Breast epithelium (tissue), 4 donors: ENCODE measurements at places on chromosomes 12 and 14.

DNA sequence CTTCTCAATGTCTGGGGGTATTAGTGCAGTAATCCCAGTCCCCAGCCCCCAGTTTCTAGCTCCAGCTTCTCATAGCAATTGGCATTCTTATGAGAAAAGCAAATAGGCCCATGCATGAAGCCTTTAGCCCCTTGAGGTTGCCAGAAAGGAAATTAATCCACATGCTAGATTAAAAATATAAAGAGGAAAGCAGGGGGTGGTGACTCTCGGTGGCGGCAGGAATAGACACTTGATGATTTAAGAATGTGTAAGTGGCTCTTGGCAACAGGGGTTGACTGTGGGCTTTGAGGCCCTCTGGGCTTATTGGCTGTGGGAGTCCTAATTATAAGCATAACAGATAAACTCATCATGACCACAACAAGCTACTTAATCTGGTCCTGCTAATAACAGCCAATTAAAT lies 1367.3 kb upstream of the FLRT2 start:
- no peak for DNase-seq
- no peak overlapping the region for H3K27ac ChIP-seq
- H3K4me1 ChIP-seq: no peaks in the 10 kb centered on the region
- no peak overlapping the region for H3K4me3 ChIP-seq
- H3K36me3 ChIP-seq: no peaks in the 10 kb centered on the region

DNA sequence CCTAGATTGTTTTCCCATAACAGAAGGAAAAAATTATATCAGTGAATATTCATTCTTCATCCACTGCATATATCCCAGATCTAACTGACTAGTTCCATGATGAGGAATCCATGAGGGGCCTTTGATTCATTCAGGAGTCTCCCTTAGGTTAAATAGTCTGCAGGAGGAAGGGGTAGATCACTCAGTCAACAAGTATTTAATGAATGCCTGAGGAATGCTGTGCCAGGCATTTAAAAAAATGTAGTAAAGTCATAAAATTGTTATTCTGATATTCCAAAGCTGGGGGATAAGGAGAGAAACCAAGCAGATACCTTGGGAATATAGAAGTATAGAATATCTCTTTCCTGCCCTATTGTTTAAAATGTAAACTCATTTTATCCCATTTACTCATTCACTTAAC lies 216.2 kb upstream of the CAND1 start:
- no peak overlapping the region for H3K4me3 ChIP-seq
- H3K27me3 ChIP-seq: no peaks in the 10 kb centered on the region
- no peak for DNase-seq
- H3K4me1 ChIP-seq: no peaks in the 10 kb centered on the region
- H3K36me3 ChIP-seq: no peaks in the 10 kb centered on the region

GRCh38 chr14:67589204-67589770 lies 10.8 kb downstream of the PIGH start:
- H3K27me3 ChIP-seq: no peaks in the 10 kb centered on the region
- H3K4me3 ChIP-seq: no peak overlapping the region
- H3K4me1 ChIP-seq: no peaks in the 10 kb centered on the region
- DNase-seq: no peak

DNA sequence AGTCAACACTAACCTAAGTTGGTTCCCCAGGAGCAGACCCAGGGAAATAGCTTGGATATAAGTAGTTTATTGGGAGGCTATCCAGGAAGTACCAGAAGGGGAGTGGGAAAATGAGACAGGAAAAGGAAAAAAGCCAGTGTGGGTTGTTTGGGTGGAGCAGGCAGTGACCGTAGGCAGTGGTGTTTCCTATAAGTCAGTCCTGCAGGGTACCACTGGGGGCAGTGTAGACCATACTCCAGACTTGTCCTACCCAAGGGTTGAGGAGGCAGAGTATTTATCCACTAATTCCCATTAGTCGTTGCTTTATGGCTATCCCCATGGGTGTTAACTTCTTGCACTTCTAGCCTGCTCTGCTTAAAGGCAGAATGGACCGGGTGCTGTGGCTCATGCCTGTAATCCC lies 6.4 kb upstream of the CCDC60 start:
- no peak overlapping the region for H3K27ac ChIP-seq
- no peaks in the 10 kb centered on the region for H3K36me3 ChIP-seq
- peaks cover 15% of the 10 kb centered on the region for H3K27me3 ChIP-seq
- no peak overlapping the region for H3K4me3 ChIP-seq
- no peaks in the 10 kb centered on the region for H3K4me1 ChIP-seq

GRCh38 chr12:70176290-70176689 lies 66.9 kb upstream of the CNOT2 start:
- H3K36me3 ChIP-seq: no peaks in the 10 kb centered on the region
- no peak overlapping the region for H3K27ac ChIP-seq
- H3K4me3 ChIP-seq: no peak overlapping the region
- no peaks in the 10 kb centered on the region for H3K4me1 ChIP-seq

- H3K36me3 ChIP-seq: no peaks in the 10 kb centered on the region
- no peak overlapping the region for H3K4me3 ChIP-seq
- H3K27ac ChIP-seq: no peak overlapping the region
- no peak for DNase-seq
Measured at GRCh38 chr14:59199205-59199604, 10.7 kb downstream of the DAAM1 start.

DNA sequence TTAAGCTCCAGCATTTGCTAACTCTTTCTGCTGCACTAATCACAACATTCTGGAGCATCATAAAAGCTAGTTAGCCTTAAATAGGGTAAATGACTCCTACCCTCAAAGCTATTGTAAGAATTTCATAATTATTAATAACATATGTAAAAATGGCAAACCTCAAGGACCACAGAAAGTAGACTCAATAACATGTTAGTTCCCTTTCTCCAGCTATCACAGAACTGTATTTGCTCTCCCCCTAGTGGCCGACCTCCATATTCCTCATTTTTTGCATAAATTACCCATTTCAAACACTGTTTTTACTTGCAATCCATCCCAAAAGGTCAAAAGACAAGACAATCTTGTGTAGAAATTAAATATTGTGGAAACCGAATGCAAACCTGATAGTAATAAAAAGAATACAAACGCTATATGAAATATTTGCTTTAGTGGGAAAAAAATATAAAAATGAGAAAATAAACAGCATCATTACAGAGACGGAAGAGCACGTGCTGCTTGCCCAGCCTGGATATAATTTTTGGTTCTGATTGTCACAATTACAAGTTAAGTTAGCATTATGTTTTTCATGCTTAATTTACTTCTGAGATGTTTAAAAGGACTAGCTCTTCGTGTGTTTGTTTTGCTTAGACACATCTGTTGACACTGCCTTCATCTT lies 97.9 kb downstream of the RERGL start:
- H3K4me1 ChIP-seq: no peaks in the 10 kb centered on the region
- no peak overlapping the region for H3K4me3 ChIP-seq
- DNase-seq: no peak
- H3K27ac ChIP-seq: no peak overlapping the region
- H3K36me3 ChIP-seq: no peaks in the 10 kb centered on the region

- no peak for DNase-seq
- no peaks in the 10 kb centered on the region for H3K4me1 ChIP-seq
- H3K4me3 ChIP-seq: no peak overlapping the region
- no peaks in the 10 kb centered on the region for H3K27me3 ChIP-seq
Measured at GRCh38 chr12:121849665-121850064, 9.0 kb downstream of the HPD start.

DNA sequence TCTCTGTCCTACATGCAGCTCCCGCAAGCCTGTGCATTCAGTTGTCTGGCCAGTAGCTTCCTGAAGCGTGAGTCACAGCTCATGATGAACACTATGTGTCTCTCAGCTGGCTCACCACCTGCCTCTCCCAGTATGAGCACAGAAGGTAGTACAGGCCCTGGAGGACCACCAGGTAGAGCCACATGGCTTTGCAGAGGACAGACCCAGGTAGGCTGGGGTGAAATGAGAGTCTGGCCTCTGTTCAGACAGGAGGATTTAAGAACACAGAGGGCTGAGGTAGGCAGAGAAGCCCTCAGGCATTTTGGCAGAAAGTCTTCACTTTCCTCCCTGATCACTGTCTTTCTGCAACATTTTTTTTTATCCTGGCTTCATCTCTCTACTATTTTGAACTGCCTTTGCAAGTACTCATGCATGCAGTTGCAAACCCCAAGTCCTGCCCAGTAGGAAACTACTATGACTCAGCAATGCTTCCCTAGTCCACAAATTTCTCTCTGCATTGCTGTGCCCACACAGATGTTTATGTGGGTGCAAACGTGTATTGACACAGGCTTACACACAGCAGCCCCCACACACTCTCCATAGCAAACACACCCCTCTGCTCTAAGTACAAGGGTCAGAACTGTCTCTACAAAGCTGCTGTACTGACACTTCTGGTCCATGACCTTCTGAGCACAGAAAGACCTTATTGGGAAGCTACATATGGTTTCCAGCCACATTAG lies 7.2 kb upstream of the SDR9C7 start:
- no peaks in the 10 kb centered on the region for H3K36me3 ChIP-seq
- no peaks in the 10 kb centered on the region for H3K4me1 ChIP-seq
- no peaks in the 10 kb centered on the region for H3K27me3 ChIP-seq
- H3K4me3 ChIP-seq: no peak overlapping the region
- no peak for DNase-seq

- H3K4me3 ChIP-seq: no peak overlapping the region
- no peaks in the 10 kb centered on the region for H3K27me3 ChIP-seq
- DNase-seq: no peak
- no peaks in the 10 kb centered on the region for H3K36me3 ChIP-seq
Measured at GRCh38 chr14:87888136-87888999, 104.6 kb downstream of the GALC start.

DNA sequence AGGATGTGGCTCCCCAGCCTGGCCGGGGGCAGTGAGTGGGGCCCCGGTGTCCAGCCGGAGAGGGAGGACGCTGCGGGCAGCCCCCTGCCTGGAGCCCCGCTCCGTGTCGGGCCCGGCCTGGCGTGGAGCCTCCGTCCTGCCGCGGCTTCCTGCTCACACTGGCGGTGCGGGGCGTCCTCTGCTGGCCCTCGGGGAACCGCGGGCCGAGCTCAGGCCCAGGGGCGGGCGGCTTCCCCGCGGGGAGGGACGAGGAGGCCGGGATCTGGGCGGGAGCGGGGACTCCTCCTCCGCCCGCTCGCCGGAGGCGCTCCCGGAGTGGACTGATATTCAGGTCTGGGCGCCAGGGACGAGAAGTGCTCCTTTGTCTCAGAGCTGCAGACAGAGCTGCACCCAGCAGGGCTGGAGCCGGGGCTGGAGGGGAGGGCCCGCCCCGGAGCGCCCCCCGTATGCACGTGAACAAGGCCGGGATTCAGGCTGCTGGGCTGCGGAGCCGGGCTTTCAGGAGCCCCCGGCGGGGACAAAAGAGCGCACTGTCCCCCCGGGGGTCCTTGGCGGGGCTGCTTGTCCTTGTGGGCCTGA lies 2.2 kb downstream of the MMP17 start:
- peak overlapping the region; percentile 83 for H3K4me3 ChIP-seq
- no peaks in the 10 kb centered on the region for H3K36me3 ChIP-seq
- peaks cover 10% of the 10 kb centered on the region for H3K4me1 ChIP-seq
- peak overlapping the region; percentile 54 for H3K27ac ChIP-seq

- no peak overlapping the region for H3K4me3 ChIP-seq
- H3K27me3 ChIP-seq: no peaks in the 10 kb centered on the region
- no peaks in the 10 kb centered on the region for H3K4me1 ChIP-seq
- DNase-seq: no peak
- H3K27ac ChIP-seq: no peak overlapping the region
Measured at GRCh38 chr12:121189131-121189530, 20.8 kb upstream of the P2RX4 start.

DNA sequence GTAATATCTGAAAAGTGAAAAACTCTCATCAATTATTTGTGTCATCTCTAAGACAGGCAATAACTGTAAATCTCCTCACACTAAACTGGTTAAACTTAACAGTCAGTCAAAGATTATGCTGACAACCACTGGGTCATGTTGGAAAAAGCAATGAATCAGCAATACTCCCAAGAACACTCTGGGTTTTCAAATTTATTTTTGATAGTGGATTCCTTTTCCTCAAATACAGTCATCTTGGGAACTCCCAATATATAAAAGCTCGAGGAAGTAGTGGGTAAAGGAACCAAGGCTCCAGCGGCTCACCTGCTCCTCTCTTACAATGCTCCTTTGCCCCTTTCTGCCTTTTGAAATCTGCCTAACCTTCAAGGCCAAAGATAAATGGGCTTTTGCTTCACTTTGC lies 70.0 kb downstream of the ARMH4 start:
- H3K27ac ChIP-seq: no peak overlapping the region
- no peaks in the 10 kb centered on the region for H3K27me3 ChIP-seq
- no peaks in the 10 kb centered on the region for H3K36me3 ChIP-seq
- no peak for DNase-seq
- no peak overlapping the region for H3K4me3 ChIP-seq

DNA sequence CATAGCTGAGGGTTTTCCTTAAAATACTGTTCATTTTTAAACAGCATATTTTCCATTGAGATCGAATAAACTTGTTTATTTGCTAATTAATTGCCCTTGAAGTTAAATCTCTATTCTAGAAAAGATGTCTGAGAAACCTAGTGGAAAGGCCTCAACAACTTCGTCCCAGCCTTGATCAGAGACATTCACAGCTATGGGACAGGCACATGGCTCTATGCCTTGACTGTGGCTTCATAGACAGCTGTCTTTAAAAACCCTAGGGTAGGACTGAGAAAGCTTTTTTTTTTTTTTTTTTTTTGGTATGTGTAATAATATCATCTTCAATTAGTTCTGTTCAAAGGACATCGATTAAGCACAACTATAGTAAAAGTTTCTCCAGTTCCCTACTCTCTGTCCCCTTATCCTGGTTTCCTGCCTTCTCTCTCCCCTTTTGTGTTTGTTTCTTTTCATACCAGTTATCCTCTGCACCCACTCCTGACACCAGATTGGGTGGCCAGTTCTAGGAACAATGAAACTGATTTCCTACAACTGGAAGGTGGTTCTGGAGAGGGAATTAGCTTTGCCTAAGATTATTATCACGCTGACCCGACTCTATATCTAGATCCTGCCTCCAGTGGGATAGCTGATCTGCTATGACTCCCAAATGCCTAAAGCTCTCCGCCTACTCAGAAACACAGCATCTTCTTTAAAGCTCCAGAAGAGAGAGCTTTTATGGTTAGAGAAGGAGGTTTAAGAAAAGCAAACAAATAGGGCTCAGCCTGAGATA lies 20.3 kb downstream of the SOCS2 start:
- no peak for DNase-seq
- no peaks in the 10 kb centered on the region for H3K36me3 ChIP-seq
- peak overlapping the region; percentile 82 for H3K27ac ChIP-seq
- H3K4me3 ChIP-seq: peak overlapping the region; percentile 12

- no peak overlapping the region for H3K27ac ChIP-seq
- no peak for DNase-seq
- no peaks in the 10 kb centered on the region for H3K36me3 ChIP-seq
- H3K4me3 ChIP-seq: no peak overlapping the region
Measured at GRCh38 chr14:103185051-103186029, 62.1 kb downstream of the TNFAIP2 start.

GRCh38 chr14:69879175-69880043 lies at the start of gene SMOC1:
SMOC1 (plus strand) TSS chr14:69879416; CDS start chr14:69879679, 263 bp downstream.
- DNase-seq: peak; percentile 45
- no peaks in the 10 kb centered on the region for H3K36me3 ChIP-seq
- peaks cover 15% of the 10 kb centered on the region for H3K27me3 ChIP-seq
- no peak within 1 kb of the TSS for H3K27ac ChIP-seq

- no peaks in the 10 kb centered on the region for H3K4me1 ChIP-seq
- DNase-seq: no peak
- H3K27ac ChIP-seq: no peak overlapping the region
- no peak overlapping the region for H3K4me3 ChIP-seq
Measured at GRCh38 chr14:54818201-54819133, 84.2 kb downstream of the GCH1 start.

GRCh38 chr12:131620946-131621681 lies 89.8 kb upstream of the SFSWAP start:
- H3K36me3 ChIP-seq: no peaks in the 10 kb centered on the region
- no peak overlapping the region for H3K4me3 ChIP-seq
- H3K4me1 ChIP-seq: no peaks in the 10 kb centered on the region
- H3K27ac ChIP-seq: no peak overlapping the region
